ENCODE measurements at places on chromosomes 16 and 17.

DNA sequence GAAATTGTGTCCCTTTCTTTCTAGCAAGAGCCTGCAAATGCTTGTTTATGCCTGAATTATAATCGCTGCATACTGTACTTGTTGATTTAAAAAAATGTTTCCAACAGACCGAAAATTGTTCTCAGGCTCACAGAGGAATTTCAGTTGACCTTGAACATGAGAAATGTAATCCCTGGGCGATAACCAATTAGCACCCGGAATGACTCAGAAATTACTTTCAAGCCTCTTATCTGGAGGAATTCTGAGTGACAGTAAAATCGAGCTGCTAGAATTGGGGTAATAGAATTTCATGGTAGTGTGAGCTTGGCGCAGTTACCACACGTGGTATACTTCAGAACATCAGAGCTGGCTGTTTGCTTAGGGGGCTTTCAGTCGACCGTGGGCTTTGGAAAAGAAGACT is 139.1 kb upstream of the CACNG3 start:
- DNase-seq = no peak

- DNase-seq = no peak
These were observed 32.5 kb upstream of the ARHGAP44 start for GRCh38 chr17:12756786-12757185.

DNA sequence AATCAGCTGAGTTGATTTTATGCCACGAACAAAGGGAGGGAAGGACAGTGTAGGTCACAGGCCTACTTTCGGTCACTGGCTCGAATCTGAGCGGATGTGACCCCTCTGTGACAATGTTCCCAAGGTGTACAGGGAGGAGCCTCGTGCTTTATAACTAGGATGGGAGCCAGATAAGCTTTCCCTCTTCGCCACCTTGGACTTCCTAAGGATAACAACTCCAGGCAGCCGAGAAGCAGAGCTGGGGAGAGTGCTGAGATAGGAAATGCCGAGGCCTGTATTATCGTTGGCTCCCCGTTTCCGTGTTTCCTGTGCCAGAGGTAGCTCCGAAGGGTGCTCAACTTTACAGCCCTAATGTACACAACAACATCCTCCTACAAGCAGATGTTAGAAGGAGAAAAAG is 217.8 kb upstream of the IRX3 start:
- peak; percentile 60 for DNase-seq

GRCh38 chr16:75288596-75289120 is 37.2 kb upstream of the BCAR1 start:
- DNase-seq = no peak

DNA sequence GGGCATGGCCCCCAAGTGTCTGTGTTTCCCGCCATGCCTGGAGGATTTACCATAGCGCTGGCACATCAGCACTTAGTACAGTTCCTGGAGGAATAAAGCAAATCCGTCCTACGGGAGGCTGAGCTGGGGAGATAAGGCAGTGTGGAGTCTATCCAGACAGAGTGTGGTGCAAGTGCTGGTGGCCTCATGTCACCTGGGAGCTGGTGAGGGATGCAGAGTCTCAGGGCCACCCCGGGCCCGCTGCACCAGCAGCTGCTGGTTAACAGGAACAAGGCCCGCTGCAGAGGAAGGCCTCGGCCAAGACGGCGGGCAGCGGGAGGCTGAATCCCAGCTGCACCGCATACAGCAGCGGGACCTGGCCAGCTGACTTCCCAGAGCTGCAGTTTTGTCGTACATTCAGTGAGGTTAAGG is 57.3 kb upstream of the CDC42EP4 start:
- no peak for DNase-seq

DNA sequence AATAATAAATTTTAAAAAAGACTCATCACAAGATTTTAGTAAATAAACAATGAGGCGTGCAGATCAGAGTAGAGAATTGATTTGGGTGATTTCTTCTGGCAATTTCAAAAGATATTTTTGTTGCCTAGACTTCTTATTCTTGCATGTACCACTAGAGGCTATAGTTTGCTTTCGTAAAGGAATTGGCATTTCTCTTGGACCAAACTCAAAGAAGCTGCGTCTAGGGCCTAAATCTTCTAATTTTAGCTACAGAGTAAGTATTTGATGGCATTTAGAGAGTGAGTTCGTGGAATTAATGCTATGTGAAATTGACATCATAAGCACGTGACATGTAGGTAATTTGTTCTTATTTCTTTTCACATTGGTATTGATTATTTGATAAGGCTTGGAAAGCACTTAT is 24.4 kb upstream of the ABCC11 start:
- no peak for DNase-seq

- no peak for DNase-seq
These were observed 21.9 kb upstream of the GPRC5C start for GRCh38 chr17:74410001-74410443.
